ENCODE measurements at places on chromosomes 11 and 22. TPM values are rescaled to one million over a fixed set of nuclear protein-coding genes. Genes with fewer than 3 reads are reported as not detected.
A peak's percentile ranks its signal among the peaks of the same experiment; 100 is the strongest.

Gene RASL10A
- 0.22 TPM for total RNA-seq

Gene CALCA
- not detected for total RNA-seq

Gene BATF2
- total RNA-seq, result 3.9 TPM

Gene COMMD9
- total RNA-seq, result 76.7 TPM

- no peaks in the 10 kb centered on the region for H3K4me1 ChIP-seq
- no peak overlapping the region for H3K27ac ChIP-seq
- H3K27me3 ChIP-seq, result no peaks in the 10 kb centered on the region
- no peak for DNase-seq
- peaks cover 2% of the 10 kb centered on the region for H3K36me3 ChIP-seq
- H3K4me3 ChIP-seq, result no peak overlapping the region
Observed at GRCh38 chr22:23113067-23113846, 28.5 kb downstream of the RSPH14 start.

DNA sequence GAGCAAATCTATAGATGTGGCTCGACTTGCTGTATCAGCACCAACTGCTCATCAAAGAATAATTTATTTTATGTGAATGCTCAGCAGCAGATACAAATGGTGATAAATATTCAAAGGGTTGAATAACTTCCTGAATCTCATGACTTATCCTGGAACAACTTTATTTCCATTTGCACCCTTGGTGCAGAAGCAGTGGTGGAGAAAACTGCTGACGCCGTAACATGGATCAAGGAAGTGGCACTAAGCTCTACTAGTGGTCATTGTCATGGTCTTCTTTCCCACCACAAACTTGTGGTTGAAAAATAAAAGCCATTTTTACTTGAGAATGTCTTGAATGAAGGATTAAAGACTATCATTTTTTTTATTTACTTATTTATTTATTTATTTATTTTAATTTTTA lies 14.6 kb downstream of the MARK2 start:
- peaks cover 43% of the 10 kb centered on the region for H3K4me1 ChIP-seq
- DNase-seq, result no peak
- H3K27ac ChIP-seq, result no peak overlapping the region
- no peaks in the 10 kb centered on the region for H3K27me3 ChIP-seq
- H3K4me3 ChIP-seq, result no peak overlapping the region
- peaks cover 1% of the 10 kb centered on the region for H3K36me3 ChIP-seq

GRCh38 chr22:20431511-20432192 lies 6.0 kb downstream of the SCARF2 start:
- H3K4me1 ChIP-seq, result peaks cover 29% of the 10 kb centered on the region
- H3K4me3 ChIP-seq, result no peak overlapping the region
- H3K27ac ChIP-seq, result no peak overlapping the region
- H3K36me3 ChIP-seq, result peaks cover 9% of the 10 kb centered on the region

- peak; percentile 47 for DNase-seq
- H3K36me3 ChIP-seq, result no peaks in the 10 kb centered on the region
- H3K27me3 ChIP-seq, result no peaks in the 10 kb centered on the region
- peaks cover 26% of the 10 kb centered on the region for H3K4me1 ChIP-seq
- peak overlapping the region; percentile 61 for H3K4me3 ChIP-seq
Observed at GRCh38 chr11:110430267-110431050, 711 bp downstream of the FDX1 start.

All from HepG2 (cell line).